ELR (cell line): ENCODE measurements at places on chromosomes 7 and 10.

DNA sequence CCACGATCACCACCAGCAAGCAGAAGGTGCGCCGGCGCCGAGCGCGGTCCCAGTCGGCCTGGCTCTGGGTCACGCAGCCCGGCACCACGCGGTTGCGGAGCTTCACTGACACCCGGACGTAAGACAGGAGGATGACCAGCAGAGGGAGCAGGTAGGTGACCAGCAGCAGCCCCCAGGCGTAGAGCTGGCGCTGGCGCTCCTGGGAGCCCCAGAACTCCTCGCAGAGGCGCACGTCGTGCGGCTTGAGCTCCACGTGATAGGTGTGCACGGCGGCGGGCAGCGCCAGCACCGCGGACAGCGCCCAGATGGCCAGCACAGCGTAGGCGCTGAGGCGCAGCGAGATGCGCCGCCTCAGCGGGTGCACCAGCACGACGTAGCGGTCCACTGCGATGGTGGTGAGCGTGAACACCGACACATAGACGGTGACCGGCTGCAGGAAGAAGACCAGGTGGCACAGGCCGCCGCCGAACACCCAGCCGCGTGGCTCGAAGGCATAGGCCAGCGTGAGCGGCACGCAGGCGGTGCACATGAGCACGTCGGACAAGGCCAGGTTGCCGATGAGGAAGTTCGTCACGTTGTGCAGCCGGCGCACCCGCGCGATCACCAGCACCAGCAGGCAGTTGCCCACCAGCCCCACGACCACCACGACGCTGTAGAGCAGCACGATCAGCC is 920 bp downstream of the PRLHR start:
- peak; percentile 15 for DNase-seq

DNA sequence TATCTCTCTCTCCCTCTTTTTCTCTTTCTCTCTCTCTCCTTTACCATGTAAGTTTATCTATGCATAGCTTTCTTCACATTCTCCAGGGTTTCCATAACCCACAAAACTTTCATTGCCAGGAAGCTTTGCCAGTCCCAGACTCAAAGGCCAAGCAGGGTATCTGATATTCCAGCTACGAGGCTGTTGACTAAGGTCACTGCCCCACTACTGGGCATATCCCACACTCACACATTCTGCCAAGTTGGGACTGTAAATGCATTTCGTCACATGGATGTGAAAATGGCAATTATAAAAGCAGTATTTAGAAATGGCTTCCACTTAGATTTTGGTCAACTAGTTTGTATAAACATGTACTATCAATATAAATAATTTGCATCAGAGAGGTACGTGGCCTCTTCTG is 43.3 kb upstream of the SEPTIN7 start:
- DNase-seq, result no peak

DNA sequence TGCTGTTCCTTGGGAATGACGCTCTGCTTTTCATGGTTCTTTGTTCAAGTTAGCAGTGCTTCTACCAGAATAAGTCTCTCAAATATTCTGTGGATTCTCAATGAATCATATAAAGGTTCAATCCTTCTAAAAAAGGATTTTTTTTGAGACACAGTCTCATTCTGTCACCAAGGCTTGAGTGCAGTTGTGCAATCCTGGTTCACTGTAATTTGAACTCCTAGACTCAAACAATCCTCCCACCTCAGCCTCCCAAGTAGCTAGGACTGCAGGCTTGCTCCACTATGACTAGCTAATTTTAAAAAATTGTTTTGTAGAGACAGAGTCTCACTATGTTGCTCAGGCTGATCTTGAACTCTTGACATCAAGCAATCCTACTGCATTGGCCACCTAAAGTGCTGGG is 64.9 kb upstream of the RELN start:
- DNase-seq, result no peak

- no peak for DNase-seq
Measured at GRCh38 chr10:128405450-128405849, 279.2 kb upstream of the MKI67 start.

DNA sequence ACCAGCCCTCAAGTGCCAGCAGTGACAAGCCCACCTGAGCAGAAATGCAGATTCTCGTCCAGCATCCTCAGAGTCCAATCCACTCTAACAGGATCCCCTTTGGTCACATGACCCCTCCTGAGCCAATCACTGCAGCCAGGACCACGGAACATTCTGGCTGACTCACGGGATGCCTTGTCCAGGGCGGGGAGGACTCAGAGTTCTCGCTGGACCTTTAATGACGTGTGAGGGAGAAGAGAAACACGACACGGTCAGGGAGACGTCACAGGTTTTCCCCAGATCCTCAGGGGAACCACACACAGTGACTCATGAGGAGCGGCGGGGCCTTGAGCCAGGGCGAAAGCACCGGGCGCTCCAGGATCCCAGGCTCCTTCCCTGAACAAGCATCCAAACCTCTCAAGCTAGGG is 155.7 kb downstream of the PTPRN2 start:
- DNase-seq, result peak; percentile 49

DNA sequence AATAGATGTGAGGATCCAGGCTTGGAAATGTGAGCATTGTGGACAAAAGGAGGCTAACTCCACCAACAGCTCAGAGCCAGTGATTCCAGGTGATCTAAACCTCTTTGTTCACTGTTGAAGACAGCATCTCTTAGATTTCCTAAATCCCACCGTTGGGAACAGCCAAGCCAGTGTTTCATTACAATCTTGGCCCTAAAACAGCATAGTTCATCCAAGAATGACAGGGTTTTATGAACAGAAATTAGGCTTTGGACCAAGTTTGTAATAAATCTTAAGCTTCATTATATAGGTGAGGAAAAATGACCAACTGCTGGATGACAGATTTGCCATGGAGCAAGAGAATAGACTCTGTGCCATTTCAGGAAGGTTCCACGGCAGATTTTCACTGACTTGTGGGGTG is 65.8 kb downstream of the MTURN start:
- no peak for DNase-seq

GRCh38 chr10:29946953-29947700 is 112.3 kb downstream of the JCAD start:
- DNase-seq, result peak; percentile 86

DNA sequence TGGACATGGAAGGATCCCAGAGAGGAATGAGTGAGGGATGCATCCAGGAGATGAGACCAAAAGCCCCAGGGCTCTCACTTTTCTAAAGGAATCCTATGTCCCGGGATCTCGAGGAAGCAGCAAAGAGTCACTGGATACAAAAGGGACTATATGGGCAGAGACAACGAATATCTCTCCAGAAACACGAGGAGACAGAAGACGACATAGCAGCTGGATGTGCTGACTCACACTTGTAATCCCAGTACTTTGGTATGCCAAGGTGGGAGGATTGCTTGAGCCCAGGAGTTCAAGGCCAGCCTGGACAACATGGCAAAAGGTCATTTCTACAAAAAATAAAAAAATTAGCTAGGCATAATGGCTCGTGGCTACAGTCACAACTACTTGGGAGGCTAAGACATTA is 24.7 kb upstream of the MSMB start:
- no peak for DNase-seq

GRCh38 chr7:40306596-40306995 is 171.8 kb downstream of the SUGCT start:
- peak; percentile 76 for DNase-seq

DNA sequence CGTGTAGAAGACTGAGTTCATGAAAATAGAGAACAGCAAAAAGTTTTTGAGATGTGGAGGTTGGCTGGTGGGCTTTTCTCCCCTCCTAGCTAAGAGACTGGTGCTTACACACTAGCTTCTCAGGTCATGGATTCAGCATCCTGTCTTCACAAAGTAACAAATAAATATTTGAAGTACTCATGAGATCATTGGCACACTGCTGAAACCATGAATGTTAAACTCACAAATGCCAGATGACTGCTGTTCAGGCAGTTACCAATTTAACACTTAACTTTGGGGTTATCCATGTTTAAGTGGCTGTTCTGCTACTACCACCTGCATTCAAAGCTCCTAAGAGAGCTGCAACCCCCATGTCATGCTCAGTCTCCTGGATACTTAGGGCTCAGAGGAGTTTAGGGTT is 119.0 kb upstream of the BET1 start:
- DNase-seq, result no peak

GRCh38 chr10:24115403-24115802 is 93.5 kb upstream of the KIAA1217 start:
- no peak for DNase-seq
